ENCODE measurements at places on chromosomes 6 and 20.

GRCh38 chr6:11413728-11414127, 123.8 kb upstream of the TMEM170B start:
- DNase-seq = no peak

- DNase-seq = no peak
These were observed 201.2 kb upstream of the SHLD1 start for GRCh38 chr20:5548902-5549599.

DNA sequence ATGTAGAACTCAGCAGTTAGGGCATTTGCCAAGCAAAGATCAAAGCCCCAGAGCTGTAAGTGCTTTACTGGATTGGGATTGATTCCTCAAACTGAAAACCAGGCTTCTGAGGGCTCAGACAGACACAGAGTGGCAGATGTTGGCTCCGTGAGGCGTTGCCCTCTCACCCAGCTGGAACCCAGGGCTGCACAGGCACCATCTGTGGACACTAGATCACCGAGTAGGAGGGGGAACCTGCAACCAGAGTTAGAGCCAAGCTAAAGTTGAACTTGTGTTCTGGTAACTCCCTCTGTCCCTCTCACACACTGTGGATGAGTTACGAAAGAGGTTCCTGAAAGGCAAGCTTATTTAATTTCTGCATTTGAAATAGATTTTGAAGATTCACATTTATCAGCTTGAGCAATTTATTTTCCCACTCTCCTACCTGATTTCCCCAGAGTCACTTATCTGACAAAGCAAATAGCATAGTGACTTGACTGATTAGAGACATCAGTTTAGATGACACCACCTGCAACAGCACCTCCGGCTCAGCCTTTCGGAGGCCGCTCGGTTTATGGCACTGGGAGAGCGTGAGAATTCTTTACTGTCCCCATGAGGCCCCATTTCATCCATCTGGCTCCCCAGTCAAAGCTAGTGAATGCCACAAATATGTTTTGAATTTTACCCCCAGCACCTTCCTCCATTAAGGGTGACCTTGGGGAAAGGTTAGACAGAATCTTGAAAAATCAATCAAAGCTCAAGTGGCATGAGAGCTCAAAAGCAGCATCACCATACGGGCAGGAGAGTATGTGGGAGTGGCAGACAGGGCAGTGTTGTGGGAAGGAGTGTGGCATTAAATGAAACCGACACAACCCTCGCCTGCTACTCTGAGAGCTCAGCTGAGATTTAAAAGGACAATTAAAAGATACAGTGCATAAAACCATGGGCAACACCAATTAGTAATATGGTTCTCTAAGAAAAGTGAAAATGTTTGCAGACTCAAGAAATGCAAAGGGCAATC, 48.5 kb downstream of the RPF2 start:
- no peak for DNase-seq

DNA sequence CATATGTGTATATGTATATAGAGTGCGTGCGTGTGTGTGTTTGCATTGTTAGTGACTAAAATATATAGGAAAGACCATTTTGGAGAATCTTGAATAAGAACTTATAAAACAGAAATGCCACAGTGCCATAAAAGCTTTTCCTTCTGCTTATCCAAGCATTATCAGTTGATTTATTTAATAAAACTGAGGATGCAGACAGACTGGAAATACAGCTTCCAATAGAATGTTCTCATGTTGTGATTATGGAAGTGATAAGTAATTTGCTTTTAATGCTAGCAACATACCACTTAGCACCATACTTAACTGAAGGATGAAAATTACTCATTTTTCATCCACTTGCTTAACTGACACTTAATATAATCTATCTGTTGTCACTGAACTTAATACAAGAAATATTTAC, 820.1 kb downstream of the TFAP2A start:
- no peak for DNase-seq

DNA sequence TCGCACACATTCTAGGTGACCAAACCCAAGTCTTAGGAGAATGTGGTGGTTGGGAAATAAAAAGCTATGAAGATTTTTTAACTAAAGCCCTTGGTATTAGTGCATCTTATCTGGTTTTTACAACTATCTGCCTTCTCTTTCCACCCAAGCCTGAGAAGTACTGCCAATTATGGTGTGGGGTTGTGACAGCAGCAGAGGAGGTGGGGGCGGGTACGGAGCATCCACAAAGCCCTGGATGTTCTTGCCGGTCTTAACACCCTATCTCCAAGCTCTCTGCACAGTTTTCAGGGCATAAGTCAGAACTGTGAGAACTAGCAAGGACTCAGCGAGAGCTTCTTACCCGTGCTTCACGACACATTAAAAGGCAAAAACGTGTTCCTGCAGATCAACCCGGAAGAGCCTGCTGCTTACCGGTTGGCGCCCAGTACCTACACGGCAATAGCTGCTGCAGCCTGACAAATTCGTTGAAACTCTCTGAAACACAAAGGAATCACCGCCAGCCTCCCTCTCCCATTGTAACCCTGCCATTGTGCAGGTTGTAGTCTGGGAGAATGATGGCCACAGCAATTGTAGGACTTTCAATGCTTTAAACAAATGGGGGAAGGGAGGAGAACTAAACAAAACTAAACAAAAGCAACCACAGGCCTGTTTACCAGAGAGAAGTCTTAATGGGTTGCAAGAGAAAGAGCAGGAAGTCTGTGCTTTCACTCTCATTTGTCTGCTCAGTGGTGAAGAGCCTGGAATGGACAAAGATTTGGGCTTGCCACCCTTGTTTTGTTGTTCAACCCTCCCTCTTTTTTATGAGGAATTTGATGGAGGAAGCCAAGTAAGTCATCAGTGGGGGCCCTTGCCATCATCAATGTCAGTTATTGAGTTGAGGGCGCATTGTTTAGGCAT, 461.0 kb upstream of the JARID2 start:
- no peak for DNase-seq

GRCh38 chr20:22507240-22507961, 77.0 kb downstream of the FOXA2 start:
- no peak for DNase-seq

GRCh38 chr6:52395969-52396368, 24.2 kb upstream of the EFHC1 start:
- DNase-seq = no peak

Measured in nucleus accumbens (tissue), 56 donors.